ENCODE measurements at places on chromosomes 4 and X.

GRCh38 chrX:14864631-14865030, 8.2 kb downstream of the FANCB start:
- DNase-seq, result no peak

GRCh38 chrX:154516656-154517100, 646 bp upstream of the FAM3A start:
- peak; percentile 56 for DNase-seq

DNA sequence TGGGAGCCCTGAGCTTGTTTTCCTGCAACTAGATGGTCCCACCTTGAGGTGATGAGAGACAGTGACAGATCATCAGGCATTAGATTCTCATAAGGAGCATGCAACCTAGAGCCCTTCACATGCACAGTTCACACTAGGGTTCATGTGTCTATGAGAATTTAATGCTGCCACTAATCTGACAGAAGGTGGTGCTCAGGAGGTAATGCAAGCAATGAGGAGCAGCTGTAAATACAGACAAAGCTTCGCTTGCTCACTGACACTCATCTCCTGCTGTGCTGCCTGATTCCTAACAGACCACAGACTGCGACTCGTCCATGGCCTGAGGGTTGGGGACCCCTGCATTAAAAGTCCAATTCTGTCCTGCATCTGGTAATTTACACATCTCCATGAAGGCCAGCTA, 141.6 kb downstream of the KCNIP4 start:
- DNase-seq, result no peak

GRCh38 chrX:151973851-151974335, 583 bp downstream of the GABRE start:
- DNase-seq, result peak; percentile 25

- DNase-seq, result peak; percentile 92
Measured at GRCh38 chrX:131763674-131764073, 219.8 kb downstream of the OR13H1 start.

- no peak for DNase-seq
Measured at GRCh38 chrX:143674926-143675325, 39.0 kb upstream of the SLITRK4 start.

GRCh38 chr4:75549019-75549418, 6.8 kb upstream of the ODAPH start:
- DNase-seq, result no peak

GRCh38 chr4:37422102-37422501, 177.6 kb downstream of the NWD2 start:
- DNase-seq, result no peak

DNA sequence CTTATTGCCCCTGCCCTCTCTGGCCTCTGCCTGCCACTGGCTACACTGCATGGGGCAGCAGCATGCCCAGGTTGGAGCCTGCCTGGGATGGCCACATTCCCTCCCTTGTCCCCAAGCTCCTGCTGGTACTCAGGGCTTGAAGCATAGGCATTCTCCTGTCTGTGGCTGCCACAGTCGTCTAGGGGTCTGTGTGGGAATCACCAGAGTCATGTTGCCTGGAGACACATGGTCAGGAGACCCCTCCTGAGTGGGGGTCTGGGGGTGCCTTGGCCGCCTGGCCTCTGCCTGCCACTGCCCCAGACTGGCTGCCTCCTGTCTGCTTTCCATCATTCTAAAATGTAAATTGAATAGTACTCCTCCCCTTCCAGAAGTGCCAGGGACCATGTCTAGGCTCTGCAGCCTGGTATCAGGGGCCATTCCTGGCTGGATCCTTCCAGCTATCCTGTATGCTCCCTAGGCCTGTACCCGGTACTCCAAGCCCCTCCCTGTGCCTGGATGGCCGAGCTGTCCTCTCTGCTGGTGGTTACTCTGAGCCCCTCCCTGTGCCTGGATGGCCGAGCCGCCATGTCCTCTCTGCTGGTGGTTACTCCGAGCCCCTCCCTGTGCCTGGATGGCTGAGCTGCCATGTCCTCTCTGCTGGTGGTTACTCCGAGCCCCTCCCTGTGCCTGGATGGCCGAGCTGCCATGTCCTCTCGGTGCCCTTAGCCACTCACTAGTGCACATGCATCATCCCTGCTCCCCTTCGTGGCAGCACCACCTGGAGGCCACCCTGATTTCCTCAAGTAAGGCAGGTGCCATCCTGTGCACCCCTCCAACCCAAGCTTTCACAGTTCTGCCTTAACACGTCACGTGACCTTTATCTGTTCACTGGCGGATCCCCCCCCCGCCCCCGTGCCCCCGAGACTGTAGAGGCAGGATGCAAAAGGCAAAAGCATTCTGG, 5.5 kb upstream of the NKX1-1 start:
- DNase-seq, result no peak

DNA sequence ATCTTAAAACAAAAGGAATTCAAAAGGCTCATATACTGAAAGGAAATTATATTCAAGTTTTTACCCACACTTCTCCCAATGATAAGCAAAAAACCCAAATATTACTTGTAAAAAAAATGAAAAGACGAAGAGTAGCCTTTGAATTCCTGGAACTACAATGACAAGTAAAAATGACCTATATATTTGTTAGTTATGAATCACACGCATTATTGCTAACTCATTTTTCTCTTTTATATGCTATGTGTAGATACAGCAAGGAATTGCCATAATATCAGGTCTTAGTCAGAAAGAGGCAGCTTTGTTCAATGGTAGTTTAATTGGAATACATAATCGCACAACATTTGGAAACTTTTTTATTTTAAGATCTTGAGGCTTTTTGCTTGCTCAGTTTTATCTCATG, 22.7 kb upstream of the ASB5 start:
- no peak for DNase-seq

DNA sequence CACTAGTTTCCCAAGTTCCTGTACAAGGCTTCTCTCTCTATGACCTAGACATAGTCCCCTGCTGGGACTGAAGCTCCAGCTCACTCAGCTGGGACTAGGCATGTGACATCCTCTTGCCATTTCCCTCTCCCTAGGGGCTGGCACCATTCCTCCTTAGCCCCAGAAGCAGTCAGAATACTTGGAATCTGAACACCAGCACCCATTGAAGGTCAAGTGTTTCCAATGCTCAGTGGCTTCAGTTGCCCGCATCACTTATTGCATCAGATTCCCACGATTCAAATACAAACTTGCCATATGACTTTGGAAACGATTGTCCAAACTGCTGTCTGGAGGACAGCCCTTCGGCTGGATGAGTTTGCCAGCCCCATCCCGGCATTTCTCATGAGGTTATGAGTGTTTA, 65.5 kb upstream of the HOPX start:
- no peak for DNase-seq

DNA sequence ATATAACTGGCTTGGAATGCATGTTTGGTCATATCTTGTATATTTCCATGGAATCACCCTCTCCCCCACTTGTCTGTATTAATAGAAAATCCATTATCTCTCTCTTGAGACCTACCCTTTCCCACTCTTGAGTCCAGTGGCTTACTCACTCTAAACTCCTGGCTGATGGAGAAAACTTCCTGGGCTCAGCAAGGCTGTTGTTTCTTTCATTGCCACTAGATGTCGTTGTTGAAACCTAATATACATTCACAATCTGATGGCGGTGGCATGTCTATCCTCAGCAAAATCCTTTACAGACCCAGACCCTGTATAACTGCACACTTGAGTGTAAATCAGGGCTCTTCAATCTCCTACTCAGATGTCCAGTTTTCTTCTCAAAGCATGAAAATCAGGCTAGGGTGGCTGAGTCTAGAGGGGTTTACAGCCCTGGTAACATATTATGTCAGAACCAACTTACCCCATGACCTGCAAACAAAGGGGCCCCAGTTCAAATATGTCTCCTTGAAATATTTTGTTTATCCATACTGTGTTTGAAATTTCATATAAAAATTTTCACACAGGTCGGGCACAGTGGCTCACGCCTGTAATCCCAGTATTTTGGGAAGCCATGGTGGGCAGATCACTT, 70.0 kb upstream of the FAM241A start:
- DNase-seq, result no peak

DNA sequence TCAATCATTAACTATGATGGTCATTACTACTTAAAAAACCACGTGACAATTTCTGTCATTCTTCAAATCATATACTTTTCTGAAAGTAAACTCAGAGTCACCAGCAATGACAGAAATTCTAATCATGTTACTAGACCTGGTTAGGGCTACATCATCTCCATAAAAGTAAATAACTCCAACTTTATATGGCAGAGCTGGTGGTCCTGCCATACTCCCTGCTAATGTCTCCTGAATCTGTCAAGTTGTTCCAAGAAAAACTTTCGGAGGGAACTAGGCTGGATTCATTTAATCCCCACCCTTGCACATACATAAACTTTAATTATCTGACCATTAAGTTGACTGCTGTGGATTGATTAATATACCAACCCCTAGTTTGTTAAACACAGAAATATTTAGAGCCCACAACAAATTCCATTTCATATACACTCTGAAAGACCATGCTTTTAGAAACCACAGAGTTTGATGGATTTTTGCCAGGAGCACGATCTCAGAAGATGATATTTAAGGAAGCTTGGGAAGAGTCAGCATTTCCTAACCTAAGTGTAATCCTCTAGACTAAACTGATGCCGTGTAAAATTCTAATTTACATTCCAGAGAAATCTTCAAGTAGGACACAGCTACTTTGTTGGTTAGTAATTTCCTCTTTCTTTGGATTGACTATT, 577.0 kb downstream of the FAT4 start:
- peak; percentile 11 for DNase-seq

DNA sequence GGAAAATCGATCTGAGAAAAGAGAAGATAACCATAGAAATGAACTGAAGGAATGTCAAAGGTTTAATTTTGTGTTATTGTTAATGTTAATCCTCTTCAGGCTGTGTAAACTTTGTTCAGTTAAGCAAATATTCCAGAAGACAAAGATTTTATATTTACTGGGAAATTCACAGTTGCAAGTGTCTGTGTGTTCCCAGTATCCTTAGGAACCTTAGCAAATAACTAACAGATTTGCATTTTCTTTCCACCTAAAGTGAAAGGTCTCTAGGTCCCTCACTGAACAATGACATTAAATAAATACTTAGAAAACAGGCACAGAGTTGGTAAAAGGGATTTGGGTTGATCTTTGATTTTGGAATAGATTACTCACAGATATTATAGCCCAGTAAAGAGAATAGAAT, 324.7 kb downstream of the C4orf33 start:
- DNase-seq, result no peak

GRCh38 chr4:11720292-11720691, 291.6 kb upstream of the HS3ST1 start:
- DNase-seq, result no peak

DNA sequence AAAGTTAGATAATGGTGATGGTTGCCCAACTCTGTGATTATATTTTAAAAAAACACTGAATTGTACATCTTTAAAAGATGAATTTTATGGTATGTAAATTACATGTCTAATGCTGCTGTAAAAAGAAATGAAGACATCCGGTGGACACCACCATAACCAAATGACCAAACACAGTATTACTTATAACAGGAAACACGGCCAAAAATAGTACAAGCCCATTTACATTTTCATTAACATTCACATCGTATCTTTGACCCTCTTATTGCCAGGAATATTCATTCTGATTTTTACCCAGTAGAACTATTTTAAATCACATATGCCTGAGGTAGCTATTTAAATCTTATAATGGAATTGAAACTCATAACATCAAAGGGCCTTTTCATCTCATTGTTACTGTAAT, 143.2 kb downstream of the CFAP47 start:
- no peak for DNase-seq

DNA sequence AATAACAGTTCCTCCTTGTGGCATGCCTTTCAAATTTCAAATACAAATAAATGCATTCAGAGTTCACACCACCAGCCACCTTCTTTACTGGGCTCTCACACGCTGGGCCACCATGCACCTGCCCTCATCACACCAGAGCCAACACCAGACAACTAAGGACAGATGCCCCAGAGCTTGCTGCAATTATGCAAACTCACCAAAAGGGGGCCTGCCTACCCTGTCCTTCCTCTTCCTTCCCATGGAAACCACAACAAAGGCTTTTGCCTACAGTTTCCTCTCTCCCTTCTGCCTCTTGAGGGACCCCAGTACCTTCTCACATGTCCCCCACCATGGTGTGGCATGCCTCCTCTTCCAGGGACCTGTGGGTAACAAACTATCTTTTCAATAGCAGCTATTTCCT, 1333.9 kb upstream of the TENM3 start:
- no peak for DNase-seq

GRCh38 chr4:70704215-70704930, 16.0 kb downstream of the UTP3 start:
- DNase-seq, result peak; percentile 78

DNA sequence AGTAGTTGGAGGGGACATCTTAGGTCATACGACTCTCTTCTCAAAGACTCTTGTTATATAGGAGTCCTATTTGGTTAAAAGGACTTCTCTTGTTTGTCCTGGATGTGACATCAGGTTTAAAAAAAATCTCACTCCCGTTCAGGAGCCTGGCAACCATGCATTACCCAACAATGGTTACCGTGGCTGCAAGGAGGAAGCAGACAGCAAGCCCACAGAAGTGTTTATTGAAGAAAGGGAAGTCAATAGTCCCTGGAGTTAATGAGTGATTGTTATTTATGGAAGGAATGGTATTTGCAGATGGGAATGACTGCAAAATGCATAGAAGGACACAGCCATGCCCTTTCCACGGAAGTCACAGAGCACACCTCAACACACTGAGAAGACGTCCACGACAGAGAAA, 75.9 kb upstream of the ENPP6 start:
- DNase-seq, result no peak

DNA sequence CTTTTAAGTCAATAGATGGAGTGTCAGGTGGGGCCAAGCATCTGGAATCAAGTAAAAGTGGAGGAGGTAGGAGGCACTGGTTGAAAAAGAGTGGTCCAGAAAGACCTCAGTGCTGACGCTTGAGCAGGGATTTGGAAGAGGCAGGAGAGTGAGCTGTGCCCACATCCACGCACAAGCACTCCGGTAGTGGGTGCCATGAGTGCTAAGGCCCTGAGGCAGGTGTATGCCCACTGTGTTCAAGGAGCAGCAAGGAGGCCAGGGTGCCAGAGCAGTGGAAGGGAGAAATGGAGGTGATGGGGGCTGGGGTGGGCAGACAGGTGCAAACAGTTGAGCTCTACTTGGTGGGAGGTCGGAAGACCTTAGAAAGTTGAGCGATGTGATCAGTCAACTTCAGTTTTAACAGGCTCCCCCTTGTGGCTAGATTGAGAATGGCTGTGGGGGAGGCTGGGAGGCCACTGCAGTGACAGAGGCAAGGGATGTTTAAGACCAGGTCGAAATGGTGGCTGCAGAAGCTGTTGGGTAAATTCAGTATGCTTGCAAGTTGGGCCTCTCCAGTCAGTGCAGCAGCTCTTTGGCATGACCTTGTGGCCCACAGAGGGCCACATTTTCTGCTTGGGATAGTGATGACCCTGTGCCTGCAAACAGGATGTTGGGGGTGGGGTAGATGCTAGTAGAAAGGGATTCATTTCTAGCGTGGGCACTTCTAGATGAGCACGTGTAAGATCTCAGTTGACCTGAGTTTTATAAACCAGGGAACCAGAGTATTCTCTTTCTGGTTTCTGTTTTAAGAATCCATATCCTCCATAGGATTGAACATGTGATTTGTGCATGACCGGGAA, 12.7 kb downstream of the TKTL1 start:
- peak; percentile 25 for DNase-seq
